ENCODE measurements at places on chromosomes 11 and 22.
A peak's percentile ranks its signal among the peaks of the same experiment; 100 is the strongest.

- no peak for DNase-seq
Measured at GRCh38 chr11:27200779-27201453, 160.3 kb downstream of the BBOX1 start.

- DNase-seq = no peak
Measured at GRCh38 chr11:77259641-77260040, 41.8 kb downstream of the GDPD4 start.

DNA sequence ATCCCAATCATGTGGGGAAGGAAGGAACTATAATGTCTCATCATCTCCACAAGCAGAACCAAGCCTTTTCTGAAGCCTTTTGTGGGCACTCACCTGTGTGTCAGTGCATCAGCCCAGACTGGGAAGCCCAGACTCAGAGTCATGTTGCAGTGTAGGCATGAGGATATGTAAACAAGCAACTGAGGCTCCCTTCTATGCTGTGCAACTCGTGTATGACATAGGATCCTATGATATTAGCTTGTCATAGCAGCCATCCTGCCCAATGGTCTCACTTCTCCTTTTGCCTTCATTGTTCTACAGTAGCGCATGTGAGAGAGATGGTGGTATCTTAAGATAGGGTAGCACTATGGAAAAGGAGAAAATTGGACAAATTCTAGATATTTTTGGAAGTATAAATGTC is 103.4 kb upstream of the OLFML1 start:
- no peak for DNase-seq

DNA sequence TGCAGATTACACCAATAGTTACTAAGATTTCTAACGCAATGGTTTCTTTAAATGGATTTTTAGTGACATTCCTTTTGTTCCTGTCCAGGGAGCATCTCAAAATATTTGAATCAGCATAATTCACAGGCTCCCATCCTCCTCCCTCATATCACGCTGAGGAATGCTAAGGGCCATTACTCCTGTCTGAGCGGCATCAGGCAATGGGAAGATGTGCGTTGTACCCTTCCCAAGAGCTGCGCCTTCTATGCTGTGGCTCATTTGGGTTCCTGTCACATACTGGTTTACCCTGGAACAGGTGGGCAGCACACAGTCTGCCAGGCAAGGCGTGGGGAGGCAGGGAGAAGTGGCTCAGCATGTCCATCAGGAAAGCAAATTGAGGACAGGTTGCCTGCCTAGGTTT is 121.9 kb downstream of the DBX1 start:
- DNase-seq = no peak

GRCh38 chr11:127627204-127627603 is 626.6 kb upstream of the KIRREL3 start:
- DNase-seq = no peak

DNA sequence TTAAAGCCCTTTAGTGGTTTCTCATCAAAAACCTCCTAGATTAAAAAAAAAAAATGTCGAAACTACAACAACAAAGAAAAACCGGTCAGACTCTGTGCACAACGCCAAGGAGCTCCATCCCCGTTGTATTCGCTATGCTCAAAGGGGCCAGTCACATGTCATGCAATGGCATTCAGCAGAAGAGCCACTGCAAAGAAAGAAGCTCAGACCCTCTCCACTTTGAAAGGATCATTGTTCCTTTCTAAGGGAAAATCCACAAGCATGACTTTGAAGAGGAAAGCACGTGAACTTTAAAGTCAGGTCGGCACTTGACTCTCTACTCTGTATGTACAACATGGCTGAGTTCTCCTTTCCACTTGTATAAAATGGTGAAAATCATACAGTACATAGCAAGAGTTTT is 655.6 kb downstream of the ETS1 start:
- no peak for DNase-seq

- DNase-seq = no peak
Measured at GRCh38 chr11:29025001-29025400, 916.8 kb downstream of the METTL15 start.

GRCh38 chr22:39939830-39940229 is 20.4 kb upstream of the TMA7B start:
- DNase-seq = peak; percentile 38

DNA sequence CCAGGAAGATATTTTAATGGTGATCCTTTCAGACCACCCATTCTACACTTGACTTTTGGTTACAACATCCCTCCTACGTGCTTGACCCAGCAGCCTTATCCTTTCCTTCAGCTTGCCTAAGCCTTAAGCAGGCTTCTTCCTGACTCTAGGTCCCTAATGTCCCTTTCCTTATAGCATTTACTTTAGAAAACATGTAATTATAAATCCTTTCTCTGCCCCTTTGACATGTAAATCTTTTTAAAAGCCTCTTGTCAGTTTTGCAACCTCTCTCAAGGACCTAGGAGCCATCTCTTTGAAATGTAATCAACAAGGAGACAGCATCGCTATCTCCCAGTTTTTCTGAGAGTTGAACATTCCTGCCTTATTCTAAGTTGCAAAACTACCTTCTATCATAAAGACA is 1255.2 kb downstream of the LRRC4C start:
- no peak for DNase-seq

- DNase-seq = no peak
Measured at GRCh38 chr11:67311556-67312082, 8.3 kb downstream of the SSH3 start.

- DNase-seq = no peak
Measured at GRCh38 chr22:38415561-38416321, 39.3 kb downstream of the KCNJ4 start.

- DNase-seq = no peak
Measured at GRCh38 chr11:42462558-42463310, 849.1 kb upstream of the API5 start.

GRCh38 chr22:35548722-35549112 is 8.1 kb downstream of the RASD2 start:
- DNase-seq = no peak

GRCh38 chr11:16737818-16738192 is 642 bp upstream of the C11orf58 start:
- no peak for DNase-seq

GRCh38 chr11:119309411-119309810 is 7.5 kb downstream of the MCAM start:
- DNase-seq = no peak

DNA sequence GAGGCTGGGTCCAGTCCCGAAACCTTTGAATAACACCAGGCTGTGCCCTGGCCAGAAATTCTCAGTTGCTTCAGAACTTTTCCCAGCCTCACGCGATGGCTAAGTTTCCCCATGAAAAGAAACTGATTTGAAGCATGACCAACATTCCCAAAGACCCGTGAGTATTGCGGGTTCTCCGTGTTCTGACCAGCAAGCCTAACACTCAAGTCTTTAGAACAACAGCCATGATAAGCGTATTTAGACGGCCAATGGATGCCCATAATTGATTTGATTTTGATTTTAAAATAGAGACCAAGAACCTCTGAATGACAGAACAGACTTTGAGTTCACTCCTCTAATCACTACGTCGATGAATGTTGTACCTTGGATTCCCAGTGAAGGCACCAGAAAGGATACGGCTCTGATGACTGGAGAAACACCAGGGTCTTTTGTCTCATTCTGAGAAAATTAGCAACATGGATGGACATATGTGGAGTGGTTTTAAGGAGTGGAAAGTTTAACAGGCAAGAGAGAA is 43.9 kb downstream of the ZNF280B start:
- no peak for DNase-seq

GRCh38 chr11:65274735-65275682 is 13.2 kb downstream of the POLA2 start:
- DNase-seq = no peak

- DNase-seq = no peak
Measured at GRCh38 chr11:85889676-85890579, 34.7 kb downstream of the CCDC83 start.

DNA sequence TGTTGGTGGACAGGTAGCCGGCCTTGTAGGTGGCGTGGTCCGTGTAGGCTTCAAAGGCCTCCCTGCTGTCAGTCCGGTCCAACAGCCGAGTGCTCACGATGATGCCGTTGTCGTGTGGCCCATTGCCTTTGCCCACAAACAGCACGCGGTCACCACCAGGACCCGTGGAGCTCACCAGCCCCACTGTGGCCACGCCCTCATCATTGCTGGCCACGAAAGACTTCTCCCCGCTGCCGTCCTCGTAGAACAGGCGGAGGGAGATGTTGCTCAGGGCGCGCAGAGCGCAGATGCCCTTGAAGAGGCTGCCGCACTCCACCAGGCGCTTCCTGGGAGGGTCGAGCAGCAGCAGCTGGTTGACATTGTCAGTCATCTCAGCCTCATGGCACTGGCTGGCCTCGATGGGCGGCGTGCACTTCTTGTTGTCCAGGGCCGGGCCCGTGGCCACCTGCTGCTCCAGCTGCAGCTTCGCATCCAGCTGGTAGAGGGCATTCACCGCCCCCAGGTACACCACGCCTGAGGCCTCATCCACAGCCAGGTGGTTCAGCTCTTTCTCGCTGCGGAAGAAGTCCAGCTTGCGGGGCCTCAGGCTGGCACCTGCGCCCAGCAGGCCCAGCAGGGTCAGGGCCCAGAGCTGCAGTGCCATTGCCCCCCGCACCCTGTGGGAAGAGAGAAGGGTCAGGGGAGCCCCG is 17.4 kb downstream of the PLXNB2 start:
- DNase-seq = no peak

DNA sequence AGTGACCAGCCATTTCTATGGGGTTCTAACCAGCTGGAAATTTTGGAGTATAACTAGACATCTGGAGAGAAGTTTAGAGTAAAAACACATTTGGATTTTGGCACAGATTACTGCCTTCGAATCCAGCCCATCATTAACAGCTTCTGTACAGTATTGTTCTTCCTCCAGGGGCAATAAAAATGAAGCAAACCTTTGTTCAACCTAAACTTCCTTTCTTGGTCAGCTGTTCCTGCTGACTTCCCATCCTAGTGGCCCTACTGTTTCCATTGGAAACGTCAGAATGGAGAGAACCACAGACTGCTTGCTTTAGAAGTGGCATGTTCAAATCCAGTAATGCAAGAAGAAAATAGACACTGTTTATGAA is 203.7 kb upstream of the MTMR2 start:
- no peak for DNase-seq

GRCh38 chr11:5992150-5992549 is 5.4 kb upstream of the OR52L1 start:
- DNase-seq = no peak

DNA sequence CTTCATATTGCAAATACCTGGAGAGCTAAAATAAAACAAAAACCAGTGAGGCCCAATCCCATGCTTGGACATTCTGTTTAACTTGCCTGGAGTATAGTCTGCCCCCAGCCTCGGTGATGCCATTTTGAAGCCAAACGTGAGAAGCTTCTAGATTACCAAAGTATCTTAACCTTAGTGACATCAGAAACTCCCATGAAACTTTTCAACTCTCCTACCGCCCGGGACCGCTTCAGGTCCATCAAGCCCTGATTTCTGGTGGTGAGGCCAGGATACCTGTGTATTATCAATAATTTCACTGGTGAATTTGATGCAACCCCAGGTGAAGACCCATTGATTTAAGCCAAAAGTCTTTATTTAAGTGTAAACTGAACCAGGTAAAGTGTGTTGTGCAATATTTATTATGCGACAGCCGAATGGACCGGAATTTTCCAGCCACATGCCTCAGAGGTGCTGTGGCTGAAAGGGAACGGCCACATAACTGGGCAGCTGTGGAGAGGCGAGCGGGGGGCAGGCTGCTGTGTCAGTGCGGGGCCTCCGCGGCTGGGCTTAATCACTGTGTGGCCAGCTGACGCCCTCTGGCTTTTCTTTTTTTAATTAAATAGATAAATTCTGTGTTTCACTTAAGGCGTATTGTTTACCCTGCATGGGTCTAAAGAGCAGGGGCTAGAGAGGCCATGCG is 385.5 kb upstream of the B3GAT1 start:
- DNase-seq = no peak

DNA sequence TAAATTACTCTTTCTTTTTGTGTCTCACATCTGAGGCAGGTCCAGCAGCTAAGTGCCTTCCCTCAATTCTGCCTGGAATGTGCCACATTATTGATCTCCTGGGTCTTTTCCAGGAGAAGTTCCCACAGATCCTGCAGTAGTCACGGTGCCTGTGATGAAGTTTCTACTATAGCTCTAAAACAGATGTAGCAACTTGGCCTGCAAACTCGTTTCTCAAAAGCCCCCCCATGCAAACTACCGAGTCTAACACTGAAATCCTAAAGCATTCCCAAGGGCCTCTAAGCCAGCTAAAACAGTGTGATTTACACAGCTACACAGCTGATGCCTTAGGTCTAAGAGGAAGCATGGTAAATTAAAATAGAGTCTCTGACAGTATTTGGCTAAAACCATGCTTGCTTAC is 54.3 kb downstream of the DDI1 start:
- DNase-seq = no peak

GRCh38 chr11:56700242-56700913 is 1.5 kb downstream of the OR9G1 start:
- DNase-seq = no peak

GRCh38 chr11:95506777-95507176 is 275.8 kb upstream of the SESN3 start:
- DNase-seq = no peak

GRCh38 chr11:75388386-75389275 is 10.7 kb upstream of the RPS3 start:
- peak; percentile 40 for DNase-seq

DNA sequence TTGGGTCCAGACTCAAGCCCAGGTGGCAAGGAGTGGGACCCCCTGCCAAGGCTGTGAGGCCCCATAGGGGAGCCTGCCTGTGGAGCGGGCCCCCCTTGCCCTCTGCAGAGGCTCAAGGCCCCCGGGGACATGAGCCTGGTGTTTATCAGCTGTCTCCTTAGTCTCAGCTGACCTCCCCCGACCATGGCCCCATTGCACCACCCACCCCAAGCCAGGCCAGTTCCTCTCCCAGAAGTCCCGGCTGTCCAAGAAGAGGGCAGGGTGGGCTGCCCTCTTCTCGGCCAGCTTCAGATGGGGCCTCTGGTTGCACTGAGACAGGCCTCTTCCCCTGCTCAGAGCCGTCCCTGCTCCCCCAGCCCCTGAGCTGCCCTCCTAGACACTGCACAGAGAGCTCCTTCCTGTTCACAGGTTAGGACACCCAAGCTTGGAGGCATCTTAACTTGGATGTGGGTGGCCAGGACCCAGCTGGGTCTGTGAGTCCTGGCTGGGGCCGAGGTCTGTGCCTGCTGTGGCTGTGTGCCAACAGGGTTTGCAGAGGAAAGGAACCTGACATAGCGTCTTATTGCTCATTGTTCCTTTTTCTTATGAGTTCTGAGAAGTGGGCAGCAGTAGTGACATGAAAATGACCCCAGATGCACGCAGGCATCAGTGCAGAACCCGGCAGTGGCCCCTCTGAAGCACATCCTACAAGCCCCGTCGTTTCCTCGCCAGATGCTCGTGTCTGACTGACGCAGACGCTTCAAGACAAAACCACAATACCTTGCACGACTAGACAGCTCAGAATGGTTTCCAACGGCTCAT is 5.4 kb downstream of the TRABD start:
- peak; percentile 38 for DNase-seq

DNA sequence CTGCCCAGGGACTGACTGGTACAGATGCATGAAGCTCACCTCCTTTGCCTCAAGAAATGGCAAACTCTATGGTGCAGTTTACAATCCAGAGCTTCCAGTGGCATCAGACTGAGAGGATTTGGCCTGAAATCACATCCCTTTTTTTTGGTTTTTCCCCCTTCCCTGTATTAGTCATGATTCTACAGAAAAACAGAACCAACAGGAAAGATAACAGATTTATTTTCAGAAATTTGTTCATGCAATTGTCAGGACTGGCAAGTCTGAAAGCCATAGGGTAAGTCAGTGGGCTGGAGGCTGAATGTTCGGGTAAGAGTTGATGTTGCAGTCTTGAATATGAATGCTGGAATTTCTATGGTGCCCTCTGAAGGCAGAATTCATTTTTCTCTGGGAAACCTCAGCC is 12.0 kb upstream of the ZDHHC13 start:
- DNase-seq = no peak

- no peak for DNase-seq
Measured at GRCh38 chr11:45847911-45848316, 639 bp downstream of the CRY2 start.

- DNase-seq = no peak
Measured at GRCh38 chr22:37630839-37631435, 8.5 kb upstream of the SH3BP1 start.
